ENCODE measurements at places on chromosomes 5 and 9. TPM values are rescaled to one million over a fixed set of nuclear protein-coding genes. Genes with fewer than 3 reads are reported as not detected.

The FBP1 gene
- 27.3 TPM for total RNA-seq

The CCDC192 gene
- not detected for total RNA-seq

The PCDHA12 gene
- 5.2 TPM for total RNA-seq

The PFDN1 gene
- 48.9 TPM for total RNA-seq

The RECK gene
- 10.4 TPM for total RNA-seq

The HRCT1 gene
- 51.2 TPM for total RNA-seq

The RNF14 gene
- total RNA-seq = 69.3 TPM

The TMEM215 gene
- not detected for total RNA-seq

The LOX gene
- total RNA-seq = 9.2 TPM

The ERCC6L2 gene
- total RNA-seq = 58.9 TPM

The SPATA6L gene
- total RNA-seq = 15.1 TPM

The RIGI gene
- total RNA-seq = 13.1 TPM

The SLC6A19 gene
- 2.2 TPM for total RNA-seq

The SPATA31C1 gene
- total RNA-seq = not detected

The CNTNAP3 gene
- total RNA-seq = 7.1 TPM

The PCDHB12 gene
- 2.5 TPM for total RNA-seq

The LRRC19 gene
- total RNA-seq = 14.8 TPM

The IL7R gene
- 53.7 TPM for total RNA-seq

The CD14 gene
- total RNA-seq = 68.8 TPM

The CCT5 gene
- 136 TPM for total RNA-seq

The HRH2 gene
- 10.6 TPM for total RNA-seq

The NOXA1 gene
- total RNA-seq = 21.8 TPM

The PCDHB13 gene
- total RNA-seq = 5.9 TPM

The BARHL1 gene
- total RNA-seq = not detected

The SYK gene
- 52.2 TPM for total RNA-seq

The ADAMTS13 gene
- total RNA-seq = 3.1 TPM

The PCDHGA11 gene
- 3.6 TPM for total RNA-seq

All from kidney (tissue), 22 donors.